NCI-H1417 treated with DMSO at 0.1 percent for 48 hours (cell line): ENCODE measurements at places on chromosomes 1 and 21.

GRCh38 chr1:175632667-175633066 lies 110.7 kb downstream of the TNR start:
- DNase-seq = no peak

DNA sequence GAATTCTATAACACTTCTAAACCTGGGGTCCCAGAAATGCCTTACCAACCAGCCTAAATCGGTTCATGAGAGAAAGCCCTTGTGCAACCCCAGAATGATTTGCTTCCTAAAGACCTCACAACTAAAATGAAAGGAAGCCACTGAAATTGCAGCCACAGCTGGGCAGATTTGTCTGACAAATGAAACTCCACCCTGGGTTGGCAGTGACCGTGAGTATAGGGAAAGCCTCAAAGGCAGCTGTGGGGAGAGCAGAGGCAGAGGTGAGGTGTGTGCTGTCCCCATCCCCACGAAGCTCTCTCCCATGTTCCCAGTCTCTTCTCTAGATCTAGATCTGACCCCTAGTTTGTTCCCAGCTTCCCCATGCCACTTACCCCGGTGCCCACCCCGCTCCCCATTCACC lies 23.1 kb downstream of the RHBDL2 start:
- DNase-seq = no peak

- DNase-seq = no peak
Measured at GRCh38 chr1:211529453-211529852, 37.5 kb upstream of the RD3 start.

- no peak for DNase-seq
Measured at GRCh38 chr1:244296447-244296846, 155.3 kb downstream of the ADSS2 start.

GRCh38 chr1:66439031-66439740 lies 94.8 kb upstream of the SGIP1 start:
- no peak for DNase-seq

GRCh38 chr21:32958288-32959002 lies 67.3 kb upstream of the OLIG2 start:
- no peak for DNase-seq

GRCh38 chr1:205091043-205091740 lies 6.9 kb upstream of the TMEM81 start:
- DNase-seq = no peak

DNA sequence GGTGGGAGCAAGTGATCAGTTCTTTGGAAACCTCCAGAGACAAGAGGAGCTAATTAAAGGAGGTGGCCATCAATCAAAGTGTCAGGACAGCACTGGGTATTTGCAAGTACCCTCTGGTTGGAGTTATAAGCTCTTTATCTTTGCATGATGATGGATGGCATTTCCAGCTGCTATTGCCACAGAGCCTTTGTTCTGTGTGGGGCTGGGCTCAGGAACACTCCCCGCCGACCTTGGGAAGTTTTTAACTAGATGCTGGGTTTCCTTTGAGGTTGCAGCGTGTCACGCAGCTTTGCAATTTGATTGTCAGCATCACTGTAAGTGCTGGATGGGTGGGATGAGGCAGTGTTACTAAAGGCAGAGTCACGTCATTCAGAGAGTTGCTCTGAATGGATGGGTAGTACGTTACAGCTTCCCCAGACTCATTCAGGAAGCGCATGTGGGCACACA lies 68.9 kb downstream of the CNIH3 start:
- DNase-seq = peak; percentile 47

- DNase-seq = no peak
Measured at GRCh38 chr21:44395260-44395659, 41.8 kb downstream of the TRPM2 start.

DNA sequence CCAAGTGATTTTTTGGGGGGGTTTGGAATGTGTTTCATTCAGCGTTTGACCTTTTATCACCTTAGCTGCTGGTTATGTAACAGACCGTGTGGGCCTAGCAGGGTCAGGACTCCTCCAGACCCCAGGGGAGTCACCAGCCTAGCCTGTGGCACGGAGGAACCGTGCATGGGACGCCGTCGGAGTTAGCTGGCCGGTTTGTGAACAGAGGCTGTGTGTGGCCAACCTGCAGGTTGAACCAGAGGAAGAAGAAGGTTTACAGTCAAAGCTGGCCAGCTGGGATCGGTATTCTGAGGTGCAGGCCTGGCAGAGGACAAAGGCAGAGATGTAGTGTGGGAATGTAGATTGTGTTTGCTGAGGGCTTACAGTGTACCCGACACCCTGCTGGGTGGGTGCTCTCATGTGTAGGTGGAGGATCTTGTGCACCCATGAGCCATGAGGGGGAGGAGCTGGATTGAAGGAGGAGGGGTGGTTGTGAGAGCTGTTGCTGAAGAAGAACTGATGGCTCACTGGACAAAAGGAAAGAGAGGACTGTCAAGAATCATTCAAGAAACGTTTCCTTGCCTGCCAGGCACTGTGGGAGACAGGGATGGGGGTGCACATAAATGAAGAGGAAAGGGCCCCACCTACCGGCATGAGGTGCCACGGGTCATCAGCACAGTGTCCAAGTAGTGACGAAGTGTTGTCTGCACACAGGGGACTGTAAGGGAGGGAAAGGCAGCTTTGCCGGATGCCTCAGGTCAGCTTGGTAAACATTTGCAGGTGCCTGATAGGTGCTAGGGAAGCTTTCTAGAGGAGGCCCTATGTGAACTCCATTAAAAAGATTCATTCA lies 40.0 kb upstream of the PWP2 start:
- DNase-seq = no peak

DNA sequence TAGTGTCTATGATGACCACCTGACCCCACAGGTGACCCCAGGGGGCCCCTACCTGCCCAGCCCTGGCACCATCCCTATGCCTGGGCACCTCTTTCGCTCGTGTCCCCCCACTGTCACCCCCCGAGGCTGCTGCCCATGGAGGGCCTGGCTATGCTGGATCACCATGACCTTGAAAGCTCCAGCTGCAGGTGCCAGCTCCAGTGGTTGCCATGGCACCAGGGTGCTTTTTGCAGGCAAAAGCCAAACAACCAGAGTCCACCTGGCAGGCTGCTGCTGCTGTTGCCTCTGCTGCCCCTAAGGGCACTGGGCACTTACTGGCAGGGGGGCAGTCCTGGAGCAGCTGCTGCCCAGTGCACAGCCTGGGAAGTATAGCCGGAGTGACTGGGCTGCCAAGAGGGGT lies 21.7 kb downstream of the ETNK2 start:
- peak; percentile 32 for DNase-seq

- no peak for DNase-seq
Measured at GRCh38 chr1:31981972-31982371, 31.7 kb upstream of the KHDRBS1 start.

- no peak for DNase-seq
Measured at GRCh38 chr1:39524171-39524570, 32.7 kb downstream of the BMP8A start.

- no peak for DNase-seq
Measured at GRCh38 chr1:224700918-224701531, 84.9 kb downstream of the CNIH3 start.

DNA sequence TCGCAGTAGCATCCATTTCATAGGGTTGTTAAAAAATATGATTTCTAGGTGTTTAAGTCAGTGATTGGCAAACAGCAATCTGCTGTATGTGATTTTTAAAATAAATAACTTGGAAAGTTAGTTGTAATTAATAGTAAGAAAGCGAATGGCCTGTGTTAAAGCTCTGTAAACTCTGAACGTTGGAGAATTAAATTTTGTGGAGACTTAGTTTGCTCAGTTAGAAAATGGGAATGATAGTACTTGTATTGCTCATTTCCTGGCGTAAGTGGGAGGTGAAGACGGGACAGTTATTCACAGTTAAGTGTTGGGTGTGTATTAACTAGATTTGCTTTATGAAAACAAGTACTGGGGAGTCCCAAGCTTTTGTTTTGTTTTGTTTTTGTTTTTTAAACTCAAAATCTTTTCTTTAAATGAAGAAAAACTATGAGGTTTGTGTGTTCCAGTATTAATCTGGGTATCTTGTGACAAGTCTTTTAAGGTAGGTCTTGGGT lies 995 bp downstream of the CACYBP start:
- DNase-seq = no peak

DNA sequence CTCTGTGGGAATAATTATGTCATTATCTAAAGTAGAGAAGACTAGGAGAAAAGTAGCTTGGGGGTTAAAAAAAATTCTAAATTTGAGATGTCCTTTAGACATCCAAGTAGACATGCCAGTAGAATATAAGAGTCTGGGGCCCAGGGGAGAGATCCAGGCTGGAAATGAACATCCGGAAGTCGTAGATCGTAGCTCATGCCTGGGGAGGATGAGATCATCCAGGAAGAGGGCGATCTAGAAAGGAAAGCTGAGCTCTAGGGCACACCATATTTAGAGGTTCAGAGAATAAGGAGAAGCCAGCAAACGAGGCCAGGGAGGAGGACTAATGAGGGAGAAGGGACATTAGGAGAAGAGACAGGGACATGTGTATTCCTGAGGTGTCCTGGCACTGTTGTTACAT lies 12.2 kb downstream of the NGF start:
- DNase-seq = no peak

- DNase-seq = no peak
Measured at GRCh38 chr1:229146647-229147046, 124.3 kb upstream of the RAB4A start.

DNA sequence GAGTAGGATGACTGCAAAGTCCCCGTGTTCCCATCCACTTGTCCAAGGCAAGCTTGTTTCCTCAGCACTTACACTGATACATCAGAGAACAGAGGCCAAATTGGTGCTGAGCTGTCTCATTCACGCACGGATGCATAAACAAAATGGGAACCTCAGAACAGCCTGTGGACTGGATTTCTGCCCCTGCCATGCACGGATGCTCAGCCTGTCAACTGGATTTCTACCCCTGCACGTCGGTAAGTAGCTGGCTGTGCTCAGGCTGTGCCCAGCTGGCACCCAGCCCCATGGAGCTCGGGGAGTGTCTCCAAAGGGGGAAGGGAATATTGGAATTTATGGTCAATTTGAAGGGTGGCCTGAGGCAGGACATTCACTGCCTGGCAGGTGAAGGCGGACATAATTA lies 40.8 kb upstream of the TMPRSS2 start:
- DNase-seq = no peak

- no peak for DNase-seq
Measured at GRCh38 chr1:4019147-4019521, 119.1 kb upstream of the C1orf174 start.

GRCh38 chr1:46057781-46058180 lies 74.6 kb downstream of the PIK3R3 start:
- no peak for DNase-seq

DNA sequence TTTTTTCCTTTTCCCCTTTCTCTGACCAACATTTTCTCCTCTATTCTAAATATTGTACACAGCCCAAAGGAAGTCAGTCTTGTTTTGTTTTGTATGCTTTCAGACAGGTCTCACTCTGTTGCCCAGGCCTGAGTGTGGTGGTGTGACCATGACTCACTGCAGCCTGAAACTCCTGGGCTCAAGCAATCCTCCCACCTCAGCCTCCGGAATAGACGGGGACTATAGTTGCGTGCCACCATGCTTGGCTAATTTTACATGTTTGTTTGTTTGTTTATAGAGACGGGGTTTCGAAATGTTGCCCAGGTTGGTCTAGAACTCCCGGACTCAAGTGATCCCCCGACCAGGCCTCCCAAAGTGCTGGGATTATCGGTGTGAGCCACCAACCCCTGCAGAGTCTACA lies 72.8 kb downstream of the NRIP1 start:
- DNase-seq = no peak

DNA sequence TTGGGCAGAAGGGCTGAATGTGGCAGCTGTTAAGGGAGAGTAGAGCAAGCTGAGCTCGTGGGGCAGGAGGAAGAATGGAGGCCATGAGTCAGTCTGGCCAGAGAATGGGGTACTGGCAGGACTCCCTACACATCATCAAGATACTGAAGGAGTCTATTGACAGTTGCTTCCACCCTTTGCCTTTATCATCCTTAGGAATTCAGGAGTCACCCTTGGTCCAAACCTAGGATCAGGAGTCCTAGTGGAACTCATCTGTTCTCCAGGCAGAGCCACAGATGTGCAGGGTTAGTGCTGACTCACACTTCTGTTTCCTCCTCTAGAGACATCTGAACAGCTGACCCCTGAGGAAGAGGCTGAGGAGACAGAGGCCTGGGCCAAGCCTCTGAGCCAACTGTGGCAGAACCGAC lies 18.7 kb upstream of the ST3GAL3 start:
- no peak for DNase-seq

DNA sequence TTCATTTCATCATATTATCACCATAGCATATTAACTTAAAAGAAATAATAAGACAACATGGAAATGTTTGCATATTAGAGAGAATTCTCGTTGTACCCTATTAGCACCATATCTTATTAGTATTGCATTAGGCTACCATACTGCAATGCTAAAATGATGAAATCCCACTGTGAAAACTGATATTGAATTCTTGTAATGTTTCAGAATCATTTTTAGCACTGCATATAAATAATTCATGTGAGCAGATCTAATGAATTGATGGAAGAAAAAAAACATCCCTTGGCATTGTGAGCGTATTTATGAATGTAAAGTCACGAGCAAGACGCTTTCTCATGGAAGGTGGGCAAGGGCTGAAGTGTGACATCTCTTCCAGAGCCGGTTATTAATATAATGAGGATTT lies 257.1 kb upstream of the PTBP2 start:
- DNase-seq = no peak

DNA sequence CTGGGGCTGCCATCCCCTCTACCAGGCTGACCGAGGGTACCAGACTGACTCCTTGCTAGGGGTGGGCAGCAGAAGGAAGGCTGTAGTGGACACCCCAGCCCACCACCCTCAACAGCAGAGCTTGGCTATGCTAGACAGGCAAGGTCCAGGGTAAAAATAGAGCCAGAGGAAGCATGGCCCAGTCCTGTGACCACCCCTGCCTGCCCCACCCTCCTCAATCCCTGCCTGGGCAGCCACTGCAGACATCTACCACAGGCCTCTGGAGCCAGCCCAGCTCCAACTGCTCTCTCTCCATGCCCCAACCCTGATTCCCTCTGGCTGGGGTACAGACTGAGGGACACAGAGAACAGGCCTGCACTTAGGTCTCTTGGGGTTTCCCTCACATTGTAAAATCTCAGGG lies 1.7 kb downstream of the S100A1 start:
- no peak for DNase-seq

DNA sequence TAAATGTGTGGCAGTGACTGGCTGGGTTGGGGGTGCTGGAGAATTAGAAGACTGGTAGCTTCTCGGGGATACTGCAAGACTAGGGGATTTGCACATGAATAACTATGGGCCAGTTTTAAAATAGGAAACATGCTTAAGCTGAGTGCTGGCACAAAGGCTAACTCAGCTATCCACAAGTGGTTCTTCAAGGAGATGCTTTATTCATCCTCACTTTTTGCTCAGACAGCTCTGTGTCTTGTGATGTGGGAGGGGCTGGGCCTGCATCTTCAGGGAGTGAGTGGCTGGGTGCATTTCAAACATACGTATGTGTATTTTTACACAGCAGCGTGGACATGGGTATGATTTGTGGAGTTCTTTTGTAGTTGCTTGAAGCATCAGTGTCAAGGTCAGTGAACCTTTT lies 2.3 kb downstream of the COQ8A start:
- DNase-seq = no peak
